Stimulated activated naive CD4-positive, alpha-beta T cell treated with Interleukin-2 at 50 U/mL for 16 hours (primary cell): ENCODE measurements at places on chromosomes 5 and 9.
A peak's percentile ranks its signal among the peaks of the same experiment; 100 is the strongest.

DNA sequence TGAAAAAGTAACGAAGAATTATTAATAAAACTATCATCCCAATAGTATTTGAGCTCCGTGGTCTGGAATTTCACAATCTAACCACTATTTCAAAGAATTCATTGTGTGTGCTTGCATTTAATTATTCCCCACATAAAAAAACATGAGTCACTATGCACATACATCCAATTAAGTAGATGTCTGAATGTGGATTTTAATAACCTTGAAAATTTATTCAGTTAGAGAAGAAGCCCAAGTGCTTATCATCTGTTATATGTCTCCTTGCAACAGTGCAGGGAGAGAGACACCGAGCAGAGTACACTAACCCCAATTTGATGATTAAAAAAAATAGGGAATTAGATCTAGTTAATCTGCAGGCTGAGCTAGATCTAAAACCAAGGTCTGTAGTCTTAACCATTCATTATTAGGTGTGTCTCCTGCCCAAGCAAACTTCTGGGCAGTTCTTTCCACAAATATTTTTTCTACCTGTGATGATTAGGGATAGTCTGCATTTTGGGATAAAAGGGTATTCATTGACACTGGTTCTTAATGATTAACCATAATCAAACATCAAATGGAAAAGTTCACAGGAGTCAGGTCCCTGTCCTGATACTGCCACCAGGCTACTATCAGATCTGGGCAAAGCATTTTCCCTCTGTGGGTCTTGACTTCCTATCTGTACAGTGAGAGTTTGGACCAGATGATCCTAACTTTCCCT, 164.2 kb downstream of the GRIA1 start:
- DNase-seq, result no peak

GRCh38 chr5:135740475-135740874, 94.0 kb upstream of the SLC25A48 start:
- DNase-seq, result no peak

DNA sequence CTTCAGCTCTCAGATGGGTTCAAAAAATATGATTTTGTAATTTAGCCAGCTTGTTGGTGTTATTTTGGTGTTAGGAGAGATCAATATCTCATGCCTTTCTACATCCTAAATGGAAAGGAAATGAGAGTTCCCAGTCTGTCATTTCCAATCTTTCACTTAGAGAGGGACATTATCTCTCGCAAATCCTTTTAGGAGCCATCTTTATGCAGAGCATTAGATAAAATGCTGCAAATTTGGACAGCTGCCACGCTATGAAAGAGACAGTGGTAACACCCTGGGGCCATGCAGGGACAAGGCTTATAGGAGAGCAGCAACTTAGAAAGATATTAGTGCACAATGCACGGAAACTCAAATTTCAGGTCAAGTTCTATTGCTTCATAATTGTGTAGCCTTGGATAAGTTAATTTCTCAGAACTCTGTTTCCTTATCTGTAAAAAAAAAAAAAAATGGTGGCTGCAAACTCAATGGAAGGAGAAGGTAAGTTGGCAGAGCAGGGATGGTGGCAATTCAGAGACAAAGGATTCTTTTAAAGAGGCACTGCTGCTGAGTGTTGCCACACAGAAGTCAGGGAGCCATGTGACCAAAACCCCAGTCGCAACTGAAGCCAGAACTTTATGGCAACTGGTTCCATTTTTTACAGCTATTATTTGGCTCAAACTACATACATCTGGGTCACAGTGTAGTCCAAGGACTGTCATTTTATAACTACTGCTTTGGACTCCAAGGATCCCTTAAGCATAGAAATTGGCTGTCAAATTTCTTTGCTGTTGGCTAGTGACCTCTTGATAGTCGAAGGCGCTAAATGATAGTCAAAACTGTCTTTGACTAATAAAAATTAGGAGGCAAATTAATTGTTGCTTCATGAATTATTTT, 210.2 kb downstream of the FRMD3 start:
- no peak for DNase-seq

DNA sequence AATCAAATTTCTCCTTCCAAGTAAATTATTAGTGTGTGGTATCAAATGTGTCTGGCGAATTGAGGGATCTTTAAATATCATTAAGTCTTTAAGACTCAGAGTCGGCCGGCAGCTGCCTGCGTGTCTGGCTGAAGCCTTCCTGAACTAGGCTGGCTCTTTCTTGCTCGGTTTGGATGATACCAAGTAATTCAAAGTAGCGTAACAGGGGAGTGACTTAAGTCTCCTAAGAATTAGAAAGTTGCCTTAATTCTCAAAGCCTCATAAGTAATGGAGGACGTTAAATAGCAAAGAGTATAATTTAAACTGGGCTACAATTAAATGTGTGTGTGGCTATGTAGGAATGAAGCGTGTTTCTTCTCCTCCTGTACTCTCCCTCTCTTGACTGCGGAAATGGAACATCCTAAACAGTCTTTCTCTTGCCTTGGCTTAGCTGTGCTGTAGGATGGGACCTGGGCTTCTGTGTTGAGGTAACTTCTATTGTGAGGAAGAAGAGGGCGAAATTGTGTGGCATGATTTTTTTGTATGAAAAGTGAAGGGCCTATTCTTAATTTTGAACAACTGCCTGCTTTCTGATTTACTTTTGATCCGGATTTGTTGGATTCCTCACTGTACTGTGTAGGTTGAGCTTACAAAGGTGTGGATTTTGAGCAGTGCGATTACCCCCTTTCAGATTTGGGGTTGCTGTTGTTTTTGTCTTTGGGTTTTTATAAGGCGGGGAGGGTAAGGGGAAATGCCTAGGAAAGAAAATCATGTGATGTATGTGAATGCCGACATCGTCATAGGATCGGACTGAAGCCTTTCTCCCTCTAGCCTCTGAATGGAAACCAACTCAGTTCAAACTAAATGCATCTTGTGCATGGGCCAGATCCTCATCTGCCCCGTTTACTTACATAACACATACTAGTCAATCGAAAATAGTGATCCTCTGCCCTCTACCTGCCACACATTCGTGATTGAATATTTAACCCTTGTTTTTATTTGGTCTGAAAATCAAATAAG, 29.9 kb downstream of the CPEB4 start:
- peak; percentile 40 for DNase-seq

DNA sequence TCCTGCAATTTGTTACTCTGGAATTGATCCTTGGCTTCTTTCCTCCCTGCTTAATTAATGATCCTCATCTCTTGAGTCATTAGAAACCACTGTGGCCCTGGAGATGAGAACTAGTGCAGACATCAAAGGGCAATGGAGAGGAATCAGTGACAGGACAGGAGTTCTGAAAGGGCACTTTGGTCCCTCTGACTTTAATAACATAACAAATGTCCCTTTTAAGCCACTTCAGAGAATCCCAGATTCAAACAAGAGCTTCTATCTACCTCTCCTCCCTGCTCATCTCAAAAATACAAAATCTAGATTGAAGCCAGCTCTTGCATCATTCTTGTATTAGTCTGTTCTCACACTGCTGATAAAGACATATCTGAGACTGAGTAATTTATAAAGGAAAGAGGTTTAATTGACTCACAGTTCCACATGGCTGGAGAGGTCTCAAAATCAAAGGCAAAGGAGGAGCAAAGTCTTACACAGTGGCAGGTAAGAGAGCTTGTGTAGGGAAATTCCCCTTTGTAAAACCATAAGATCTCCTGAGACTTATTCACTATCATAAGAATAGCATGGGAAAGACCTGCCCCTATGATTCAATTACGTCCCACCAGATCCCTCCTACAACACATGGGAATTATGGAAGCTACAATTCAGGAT, 139.1 kb downstream of the PLPPR1 start:
- no peak for DNase-seq

GRCh38 chr5:138757061-138757776, 4.0 kb downstream of the CTNNA1 start:
- no peak for DNase-seq

DNA sequence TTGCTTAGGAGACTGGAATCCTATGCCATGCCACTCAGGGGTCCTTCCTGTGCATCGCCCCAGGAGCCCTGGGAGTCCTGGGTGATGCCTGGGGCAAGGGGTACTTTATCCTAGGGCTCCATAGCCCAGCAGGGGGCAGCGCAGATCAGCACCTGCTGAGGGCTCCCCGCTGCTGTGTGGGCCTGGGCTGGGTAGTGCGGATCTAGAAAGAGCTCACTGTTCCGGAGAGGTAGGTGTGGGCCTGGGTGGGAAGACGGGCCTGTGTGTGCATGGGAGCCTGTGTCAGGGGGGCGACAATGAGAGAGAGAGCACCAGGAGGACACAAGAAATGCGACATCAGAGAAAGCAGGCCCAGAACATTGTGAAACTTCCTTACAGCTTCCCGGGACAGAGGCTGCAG, 11.4 kb upstream of the DAB2IP start:
- no peak for DNase-seq

DNA sequence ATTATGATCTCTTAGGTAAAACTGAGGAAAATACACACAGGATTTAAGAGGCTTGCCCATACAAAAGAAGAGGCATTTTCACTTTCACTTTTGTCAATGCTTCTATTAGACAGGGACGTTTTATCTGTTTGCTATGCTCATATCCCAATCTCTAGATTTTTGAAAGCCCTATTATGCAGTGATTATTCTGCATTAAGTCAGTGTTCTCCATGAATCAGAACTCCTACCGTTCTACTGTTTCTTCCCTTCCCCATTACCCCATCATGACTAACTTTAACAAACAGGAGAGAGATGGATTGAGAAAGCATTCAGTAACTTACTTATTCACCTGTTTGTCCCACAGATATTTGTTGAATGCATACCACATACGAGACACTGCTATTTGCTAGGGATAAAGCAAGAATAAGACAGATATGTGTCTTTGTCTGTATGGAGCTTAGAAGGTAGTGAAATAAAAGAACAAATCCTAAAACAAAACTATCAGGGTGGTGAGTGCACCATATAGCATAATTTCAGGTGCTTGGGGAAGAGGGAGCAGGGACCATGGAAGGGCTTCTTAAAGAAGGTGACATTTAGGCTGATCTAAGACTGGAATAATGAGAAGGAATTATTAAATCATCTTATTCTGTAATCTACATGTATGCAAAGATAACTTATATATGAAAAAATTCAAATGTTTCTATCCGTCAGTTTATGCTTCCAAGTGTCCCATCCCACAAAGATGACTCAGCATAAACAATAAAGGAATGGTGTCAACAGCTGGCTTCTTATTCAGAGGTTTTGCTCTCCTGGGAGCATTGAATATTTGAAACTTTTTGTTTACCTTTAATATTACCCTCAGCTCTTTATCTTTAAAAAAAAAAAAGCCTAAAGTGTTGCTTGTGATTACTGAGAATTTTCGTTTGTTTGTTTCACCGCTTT, 328.1 kb downstream of the HINT1 start:
- DNase-seq, result no peak

DNA sequence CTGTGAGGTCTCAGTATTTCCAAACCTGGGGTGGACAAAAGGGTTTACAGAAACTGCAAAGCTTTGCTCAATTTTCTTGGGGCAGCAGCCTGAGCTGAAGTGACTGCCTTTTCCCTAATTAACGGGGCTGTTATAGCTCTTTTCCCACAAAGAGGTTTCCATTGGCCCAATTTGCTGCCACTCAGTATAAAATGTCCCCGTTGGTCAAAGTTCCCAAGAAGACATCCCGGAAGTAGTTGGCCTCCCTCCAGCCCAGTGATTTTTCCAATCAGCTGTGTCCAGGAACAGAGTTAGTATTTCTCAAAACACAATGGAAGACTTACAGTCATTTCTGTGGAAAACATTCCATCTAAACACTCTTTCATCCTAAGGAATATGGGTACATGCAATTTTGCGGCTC, 643.6 kb downstream of the ACTL7B start:
- no peak for DNase-seq

DNA sequence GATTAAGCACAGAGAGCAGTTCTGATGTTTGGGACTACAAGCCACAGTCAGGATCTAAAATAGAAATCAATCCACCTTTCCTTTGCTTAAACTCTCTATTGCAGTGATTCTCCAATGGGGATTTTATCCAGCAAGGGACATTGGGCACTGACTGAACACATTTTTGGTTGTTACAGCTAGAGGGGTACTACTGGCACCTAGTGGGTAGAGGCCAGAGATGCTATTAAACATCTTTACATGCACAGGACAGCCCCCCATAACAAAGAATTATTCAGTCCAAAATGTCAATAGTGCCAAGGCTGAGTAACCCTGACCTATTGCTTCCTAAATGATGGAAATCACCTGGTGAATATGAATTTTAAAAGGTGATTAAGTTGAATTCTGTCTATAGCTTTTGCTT, 12.0 kb downstream of the ZNF622 start:
- no peak for DNase-seq

- DNase-seq, result no peak
These were observed 1.2 kb downstream of the GLRX start for GRCh38 chr5:95821110-95822021.

GRCh38 chr5:151066920-151067319, 13.9 kb downstream of the TNIP1 start:
- DNase-seq, result no peak

DNA sequence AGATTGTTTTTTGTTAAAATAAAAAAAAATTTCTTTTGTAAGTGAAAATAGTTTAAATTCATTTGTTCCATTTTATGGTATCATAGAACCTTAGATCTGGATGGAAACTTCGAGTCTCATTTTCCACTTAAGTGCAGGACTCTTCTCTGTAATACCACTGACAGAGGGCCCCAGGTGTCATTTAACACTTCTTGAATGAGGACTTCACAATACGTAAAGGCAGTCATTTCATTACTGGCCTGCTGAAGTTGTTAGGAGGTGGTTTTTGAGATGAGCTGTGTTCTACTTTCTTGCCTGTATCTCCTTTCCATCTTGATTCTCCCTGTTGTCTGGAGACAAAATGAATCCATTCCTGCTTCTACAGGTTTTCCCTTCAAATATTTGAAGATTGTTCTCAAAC, 455.3 kb downstream of the DMRT2 start:
- no peak for DNase-seq

- DNase-seq, result no peak
These were observed 32.5 kb downstream of the OR1J1 start for GRCh38 chr9:122445155-122445749.

DNA sequence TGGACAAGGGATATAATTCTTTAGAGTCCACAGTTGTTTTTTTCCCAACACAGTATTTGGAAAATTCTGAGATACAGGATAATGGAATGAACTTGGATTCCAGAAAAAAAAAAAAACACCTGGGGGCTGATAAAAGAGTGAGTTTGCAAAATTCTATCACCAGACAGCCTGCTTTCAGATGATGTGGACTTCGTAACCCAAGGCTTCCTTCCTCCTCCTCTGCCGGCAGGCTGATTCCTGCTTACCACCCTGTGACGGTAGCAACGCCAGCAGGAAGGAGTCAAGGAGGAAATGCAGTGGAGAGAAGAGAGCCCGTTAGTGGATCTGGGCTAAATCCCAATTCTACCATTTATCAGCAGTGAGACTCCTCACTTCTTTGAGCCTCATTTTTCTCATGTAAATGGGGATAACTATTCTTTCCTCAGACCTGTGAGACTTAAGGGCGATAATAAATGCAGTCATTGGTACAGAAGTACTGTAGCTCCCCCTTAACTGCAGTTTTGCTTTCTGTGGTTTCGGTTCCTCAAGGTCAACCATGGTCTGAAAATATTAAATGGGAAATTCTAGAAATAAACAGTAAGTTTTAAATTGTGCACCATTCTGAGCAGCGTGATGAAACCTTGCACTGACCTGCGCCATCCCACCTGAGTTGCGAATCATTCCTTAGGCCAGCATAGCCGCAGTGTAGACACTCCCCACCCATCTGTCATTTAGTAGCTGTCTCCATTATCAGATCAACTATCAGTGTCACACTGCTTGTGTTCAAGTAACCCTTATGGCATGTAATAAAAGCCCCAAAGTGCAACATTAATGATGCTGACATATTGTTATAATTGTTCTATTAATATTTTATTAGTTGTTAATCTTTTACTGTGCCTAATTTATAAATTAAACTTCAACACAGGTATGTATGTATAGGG, 71.4 kb downstream of the DCP2 start:
- no peak for DNase-seq

GRCh38 chr9:34524349-34524748, 1.6 kb upstream of the ENHO start:
- no peak for DNase-seq
